ENCODE measurements at places on chromosomes 3 and 15.

GRCh38 chr15:68700455-68701123 is 120.1 kb downstream of the ANP32A start:
- peak; percentile 58 for DNase-seq

DNA sequence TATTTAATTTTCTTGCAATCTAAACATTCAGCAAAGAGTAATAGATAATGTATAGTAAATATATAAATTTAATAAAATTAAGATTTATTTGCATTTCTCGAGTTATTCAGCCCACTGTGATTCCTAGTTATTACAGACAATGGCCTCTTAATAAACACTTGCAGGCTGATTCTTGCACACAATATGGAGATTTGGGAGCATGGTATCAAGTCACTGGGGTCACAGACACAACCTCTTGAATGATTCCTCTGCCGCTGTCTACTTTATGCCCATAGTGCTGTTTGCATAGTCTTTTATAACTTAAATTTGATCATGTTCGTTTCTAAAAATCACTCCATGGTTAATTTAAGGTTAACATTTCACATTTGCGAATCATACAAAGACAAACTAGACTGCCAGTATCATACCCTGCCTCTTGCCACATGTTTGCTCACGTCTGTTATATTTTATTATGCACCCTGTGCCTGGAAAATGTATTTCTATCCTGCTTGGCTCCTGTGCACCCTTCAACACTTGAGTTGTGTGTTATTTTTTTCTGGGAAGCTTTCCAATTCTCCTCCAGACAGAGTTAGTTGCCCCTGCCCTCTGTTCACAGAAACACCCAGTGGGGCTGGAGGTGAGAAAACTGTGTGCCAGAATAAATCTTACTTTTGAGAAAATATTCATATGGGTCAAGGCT is 206.3 kb upstream of the ROBO1 start:
- DNase-seq = no peak

- DNase-seq = peak; percentile 36
Observed at GRCh38 chr3:151085889-151086483, 522 bp downstream of the MED12L start.

- DNase-seq = no peak
Observed at GRCh38 chr3:13142552-13143380, 69.5 kb upstream of the IQSEC1 start.

DNA sequence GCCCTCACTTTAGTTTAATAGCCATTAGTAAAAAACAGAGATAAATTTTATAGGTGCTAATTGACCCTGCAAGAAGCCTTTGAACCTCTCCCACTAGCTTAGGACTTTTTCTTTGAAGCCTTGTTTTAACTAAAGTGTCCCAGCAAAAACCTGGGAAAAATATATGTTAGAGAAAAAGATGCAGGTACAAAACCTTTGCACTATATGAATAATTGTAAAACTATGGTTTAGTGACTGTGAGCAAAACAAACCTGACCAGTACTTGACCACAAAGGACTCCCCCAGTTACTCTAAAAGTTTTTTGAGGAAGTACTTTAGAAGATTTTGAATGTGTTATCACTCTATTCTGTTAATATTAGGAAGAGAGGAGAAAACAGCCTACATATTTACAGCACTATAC is 123.3 kb upstream of the TP63 start:
- DNase-seq = no peak

DNA sequence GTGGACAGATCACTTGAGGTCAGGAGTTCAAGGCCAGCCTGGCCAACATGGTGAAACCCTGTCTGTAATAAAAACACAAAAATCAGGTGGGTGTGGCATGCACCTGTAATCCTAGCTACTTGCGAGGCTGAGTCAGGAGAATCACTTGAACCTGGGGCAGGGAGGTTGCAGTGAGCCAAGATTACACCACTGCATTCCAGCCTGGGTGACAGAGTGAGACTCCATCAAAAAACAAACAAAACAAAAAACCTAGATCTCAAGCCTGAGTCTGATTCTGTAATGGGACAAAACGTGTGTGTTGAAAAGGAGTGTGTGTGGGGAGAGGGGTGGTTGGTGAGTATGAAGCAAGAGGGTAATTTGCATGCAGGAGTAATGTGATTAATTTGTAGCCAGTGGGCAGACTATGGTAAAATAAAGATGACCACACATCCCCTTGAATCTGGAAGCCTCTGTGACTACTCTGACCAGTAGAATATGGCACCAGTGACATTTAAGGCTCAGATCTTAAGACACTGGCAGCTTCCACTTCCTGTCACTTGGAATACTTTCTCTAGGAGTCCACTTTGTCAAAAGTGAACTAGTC is 18.4 kb upstream of the OPA1 start:
- DNase-seq = no peak

- DNase-seq = no peak
Observed at GRCh38 chr3:179486806-179487205, 35.5 kb upstream of the GNB4 start.

- DNase-seq = no peak
Observed at GRCh38 chr3:75014008-75014407, 399.5 kb upstream of the CNTN3 start.

GRCh38 chr3:127044996-127045395 is 62.1 kb downstream of the PLXNA1 start:
- peak; percentile 64 for DNase-seq

DNA sequence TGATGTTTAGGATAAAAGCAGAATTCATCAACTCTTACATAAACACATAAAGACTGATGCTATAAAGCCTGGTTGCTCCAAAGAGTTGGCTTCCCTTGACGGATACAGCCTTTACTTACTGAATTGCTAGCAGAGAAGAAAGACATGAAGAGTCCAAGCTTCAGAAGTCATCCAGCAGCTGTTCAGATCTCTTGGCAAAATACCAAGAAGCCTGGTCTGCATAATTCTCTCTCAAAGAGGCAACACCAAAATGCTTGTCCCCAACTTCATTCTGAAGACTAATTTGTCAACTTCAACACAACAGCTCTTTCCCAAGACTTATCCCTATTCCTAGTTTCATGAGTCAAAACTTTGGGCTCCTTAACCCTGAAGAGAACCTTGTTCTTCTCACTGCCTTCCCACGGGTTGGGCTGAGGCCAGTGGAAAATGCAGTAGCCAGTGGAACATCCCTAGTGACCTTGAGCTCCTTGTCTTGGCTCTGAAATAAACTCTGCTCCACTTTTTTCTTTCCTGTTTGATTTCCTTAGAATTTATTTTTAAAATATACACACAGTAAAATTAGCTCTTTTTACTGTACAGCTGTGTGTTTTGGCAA is 119.2 kb upstream of the THBS1 start:
- DNase-seq = no peak

- no peak for DNase-seq
Observed at GRCh38 chr3:147130461-147130860, 275.9 kb downstream of the ZIC4 start.

DNA sequence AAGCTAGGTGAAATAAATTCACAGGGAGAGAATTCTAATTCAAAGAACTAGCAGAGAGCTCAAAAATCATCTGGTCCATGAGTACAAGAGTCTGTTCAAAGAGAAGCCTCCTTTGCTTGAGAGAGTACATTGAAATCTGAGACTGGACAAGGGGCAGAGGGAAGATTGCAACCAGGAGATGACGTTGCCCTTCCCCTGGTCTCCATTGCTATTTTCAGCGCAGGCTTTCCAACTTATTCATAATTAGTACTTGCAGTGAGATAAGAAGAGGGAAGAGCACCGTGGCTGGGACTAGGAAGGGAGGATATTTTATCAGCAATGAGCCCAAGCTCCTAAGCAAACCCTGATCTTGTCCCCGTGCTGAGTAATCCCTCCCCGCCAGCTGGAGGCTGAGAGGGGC is 251.8 kb upstream of the RORA start:
- DNase-seq = no peak

- DNase-seq = peak; percentile 93
Observed at GRCh38 chr3:101561630-101562328, at the start of gene TRMT10C. TSS of gene TRMT10C (plus strand) at chr3:101561868. CDS start at chr3:101564782, 2,914 bp downstream.

GRCh38 chr3:164897342-164897741 is 181.0 kb downstream of the SI start:
- DNase-seq = no peak

DNA sequence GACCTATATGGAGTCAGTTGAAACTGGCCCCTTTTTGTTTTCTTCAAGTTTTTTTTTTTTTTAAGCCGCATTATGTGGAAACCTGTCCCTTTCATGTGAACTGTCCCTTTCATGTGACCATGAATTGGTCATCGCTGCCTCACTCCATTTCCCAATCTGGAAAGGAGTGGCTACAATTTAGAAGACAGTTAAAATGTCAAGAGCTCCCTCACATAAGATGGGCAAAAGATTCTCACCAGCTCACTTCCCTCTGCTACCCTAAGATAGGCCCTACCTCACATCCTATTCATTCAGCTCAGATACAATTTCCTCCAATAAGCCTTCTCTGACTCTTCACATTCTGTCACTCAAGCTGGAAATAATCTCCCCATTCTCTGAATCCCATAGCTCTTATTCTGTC is 111.3 kb upstream of the BCL6 start:
- no peak for DNase-seq

DNA sequence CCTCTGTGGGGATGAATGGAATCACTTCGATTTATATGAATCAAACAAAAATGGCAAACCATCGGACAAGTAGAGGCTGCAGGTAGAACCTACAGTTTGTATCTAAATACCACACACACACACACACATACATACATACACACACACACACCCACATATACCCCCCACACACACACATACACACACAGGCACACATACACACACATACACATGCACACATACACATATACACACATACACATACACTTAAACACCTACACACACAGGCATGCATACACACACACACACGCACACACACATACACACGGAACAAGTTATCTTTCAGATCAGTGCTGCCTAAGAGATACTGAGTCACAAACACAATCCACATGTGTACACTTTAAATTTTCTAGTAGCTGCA is 24.3 kb downstream of the HEG1 start:
- no peak for DNase-seq

GRCh38 chr15:62559381-62559733 is 394.3 kb upstream of the C2CD4B start:
- DNase-seq = no peak

DNA sequence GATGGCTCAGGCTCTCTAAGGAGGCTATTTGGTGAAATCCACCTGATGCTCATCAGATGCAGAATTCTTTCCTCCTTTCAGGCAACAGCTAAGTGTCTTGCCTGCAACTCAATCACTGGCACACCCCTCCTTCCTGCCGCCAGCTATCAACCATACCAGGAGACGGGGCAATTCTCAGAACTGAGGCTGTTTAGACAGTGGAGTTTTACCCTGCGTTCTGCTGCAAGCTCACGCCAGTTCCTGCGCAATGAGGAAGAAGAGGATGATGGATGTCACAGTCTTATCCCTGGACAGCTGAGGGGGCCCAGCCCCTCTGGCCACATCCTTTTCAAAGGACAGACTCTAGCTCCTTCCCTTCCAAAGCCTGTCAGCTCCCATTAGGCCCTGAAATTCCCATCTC is 7.0 kb upstream of the MANF start:
- DNase-seq = no peak

- DNase-seq = no peak
Observed at GRCh38 chr3:73621388-73621787, 3.4 kb downstream of the PDZRN3 start.

- DNase-seq = peak; percentile 24
Observed at GRCh38 chr3:183252973-183253527, at the start of gene B3GNT5. TSS of gene B3GNT5 (plus strand) at chr3:183253253. CDS start at chr3:183269799, 16,546 bp downstream.

DNA sequence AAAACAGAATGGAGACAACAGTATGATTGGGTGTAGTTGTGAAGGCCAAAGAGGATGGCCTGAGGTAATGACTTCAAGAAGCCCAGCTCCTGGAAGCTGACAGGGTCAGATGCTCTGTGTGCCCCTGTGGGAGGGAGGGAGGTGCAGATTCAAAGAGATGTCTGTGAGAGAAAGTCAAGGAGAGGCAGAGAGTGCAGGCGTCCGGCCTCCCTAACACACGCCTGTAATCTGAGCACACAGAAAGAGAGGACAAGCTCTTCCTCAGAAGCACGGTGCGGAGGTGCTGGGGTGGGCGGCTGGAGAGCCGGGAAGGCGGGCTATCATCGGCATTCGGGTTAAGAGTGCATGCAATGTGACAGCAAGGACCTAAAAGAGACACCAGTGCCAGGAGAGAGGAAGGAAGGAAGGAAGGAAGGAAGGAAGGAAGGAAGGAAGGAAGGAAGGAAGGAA is 238.2 kb upstream of the HES1 start:
- DNase-seq = no peak

GRCh38 chr3:37197810-37198371 is 23.5 kb upstream of the LRRFIP2 start:
- DNase-seq = peak; percentile 17

DNA sequence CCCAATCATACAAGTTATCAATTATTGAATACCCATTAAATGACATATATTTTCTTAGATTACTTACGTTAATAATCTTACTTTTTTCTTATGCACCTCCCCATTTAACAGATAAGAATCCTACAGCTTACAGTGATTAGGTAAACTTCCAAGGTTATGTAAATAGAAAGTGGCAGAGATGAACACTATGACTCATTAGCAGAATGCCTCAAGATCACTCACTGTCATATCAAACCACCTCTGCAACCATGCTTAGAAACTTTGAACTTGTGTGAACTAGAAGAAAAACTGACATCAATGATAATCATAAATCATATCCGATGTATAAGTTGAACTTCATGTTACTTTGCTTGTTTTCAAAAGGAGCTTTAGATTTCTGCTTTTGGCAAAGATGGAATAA is 911.6 kb upstream of the ARPP21 start:
- DNase-seq = no peak

DNA sequence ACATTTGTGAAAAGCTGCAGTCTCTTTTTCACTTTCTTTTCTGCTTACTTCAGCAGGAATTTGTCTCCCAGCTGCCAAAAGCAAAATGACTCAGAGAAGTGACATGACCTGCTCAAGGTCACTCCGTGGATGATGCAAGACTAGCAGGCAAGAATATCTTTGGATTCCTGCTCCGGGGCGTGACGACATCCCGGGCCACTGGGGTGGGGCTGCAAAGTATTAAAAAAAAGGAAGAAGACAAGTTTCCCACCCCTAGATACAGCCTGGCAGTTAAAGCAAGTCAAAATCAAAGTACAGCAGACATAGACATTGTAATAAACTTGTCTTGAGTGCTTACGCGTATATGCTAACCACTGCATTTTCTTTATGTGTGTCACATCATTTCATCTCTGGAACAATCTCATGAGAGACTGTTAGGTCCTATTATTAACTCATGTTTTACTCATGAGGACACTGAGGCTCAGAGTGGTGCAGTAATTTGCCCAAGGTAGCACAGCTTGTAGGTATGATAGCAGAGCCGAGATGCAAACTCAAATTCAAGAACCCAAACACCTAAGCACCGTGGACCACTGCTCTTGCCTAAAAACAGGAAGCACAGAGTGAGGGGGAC is 485.2 kb upstream of the PROK2 start:
- DNase-seq = peak; percentile 85

DNA sequence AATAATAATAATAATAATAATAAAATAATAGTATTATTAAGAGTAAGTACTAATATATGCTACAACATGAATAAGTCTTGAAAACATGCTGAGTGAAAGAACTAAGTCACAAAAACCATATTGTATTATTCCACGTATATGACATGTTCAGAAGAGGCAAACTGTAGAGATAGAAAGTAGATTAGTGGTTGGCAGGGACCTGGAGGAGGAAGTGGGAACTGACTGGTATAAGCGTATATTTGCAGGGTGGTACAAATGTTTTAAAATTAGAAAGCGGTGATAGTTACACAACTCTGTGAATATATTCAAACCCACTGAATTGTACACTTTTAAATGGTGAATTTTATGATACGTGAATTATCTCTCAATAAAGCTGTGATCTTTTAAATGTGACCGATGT is 32.8 kb downstream of the LRRK1 start:
- no peak for DNase-seq

GRCh38 chr3:13074006-13074375 is 762 bp upstream of the IQSEC1 start:
- no peak for DNase-seq

GRCh38 chr15:57036352-57036751 is 117.9 kb downstream of the TCF12 start:
- no peak for DNase-seq

Measured in AG08396 (cell line).